Cardiac ventricle fibroblast (primary cell): ENCODE measurements at places on chromosomes 7 and 10. TPM values are rescaled to one million over a fixed set of nuclear protein-coding genes. Genes with fewer than 3 reads are reported as not detected.

HPSE2 gene
- total RNA-seq = not detected in 2 replicates

COL1A2 gene
- total RNA-seq = 7,163 and 7,512 TPM in 2 replicates

UBE3C gene
- 37.3 and 49.9 TPM in 2 replicates for total RNA-seq

SDK1 gene
- total RNA-seq = 0.44 and 0.62 TPM in 2 replicates

SRRM3 gene
- total RNA-seq = 6.8 and 7.9 TPM in 2 replicates

ANKRD30A gene
- not detected in 2 replicates for total RNA-seq

COL28A1 gene
- total RNA-seq = 0.44 TPM in 1 of 2 replicates, not detected in the other
